ENCODE measurements at places on chromosomes 6 and 20. TPM values are rescaled to one million over a fixed set of nuclear protein-coding genes. Genes with fewer than 3 reads are reported as not detected.

- no peak for DNase-seq
Observed at GRCh38 chr6:6619021-6619794, 30.7 kb downstream of the LY86 start.

GRCh38 chr6:27531772-27532459 lies 59.0 kb upstream of the ZNF184 start:
- DNase-seq, result no peak

DNA sequence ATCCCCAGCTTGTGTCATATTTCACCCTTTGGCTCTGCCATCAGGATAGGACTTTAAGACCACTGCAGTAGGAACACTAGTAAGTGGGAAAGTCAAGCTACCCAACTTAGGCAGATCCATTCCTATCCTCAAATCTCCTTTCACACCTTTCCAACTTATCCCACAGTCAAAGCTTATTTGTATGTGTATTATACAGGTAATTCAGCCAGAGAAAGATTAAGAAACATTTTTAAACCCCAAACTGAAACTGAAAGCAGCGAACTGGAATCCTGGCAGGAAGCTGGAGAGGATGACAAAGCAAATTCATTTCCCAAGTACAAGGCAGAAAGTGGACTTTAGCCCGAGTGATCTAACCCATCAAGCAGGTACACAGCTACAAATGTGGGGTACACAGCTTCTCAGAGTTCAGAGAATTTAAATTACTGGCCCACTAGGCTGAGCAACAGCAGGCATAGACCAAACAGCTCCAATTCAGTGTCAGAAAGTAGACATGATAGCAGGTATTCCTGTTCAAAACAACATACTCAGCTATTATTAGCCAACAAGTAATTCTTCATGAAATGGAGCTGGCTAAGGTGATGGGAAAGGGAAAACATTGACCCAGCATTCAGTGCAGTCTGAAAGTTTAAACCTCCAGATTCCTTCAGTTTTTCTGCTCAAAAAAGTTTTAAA lies 39.1 kb downstream of the ILRUN start:
- DNase-seq, result peak; percentile 90

The FNDC1 gene
- polyA plus RNA-seq, result 8.6 TPM

The GPRC6A gene
- not detected for polyA plus RNA-seq

The SLC17A1 gene
- not detected for polyA plus RNA-seq

GRCh38 chr20:19284400-19285178 lies 72.1 kb downstream of the SLC24A3 start:
- no peak for DNase-seq

DNA sequence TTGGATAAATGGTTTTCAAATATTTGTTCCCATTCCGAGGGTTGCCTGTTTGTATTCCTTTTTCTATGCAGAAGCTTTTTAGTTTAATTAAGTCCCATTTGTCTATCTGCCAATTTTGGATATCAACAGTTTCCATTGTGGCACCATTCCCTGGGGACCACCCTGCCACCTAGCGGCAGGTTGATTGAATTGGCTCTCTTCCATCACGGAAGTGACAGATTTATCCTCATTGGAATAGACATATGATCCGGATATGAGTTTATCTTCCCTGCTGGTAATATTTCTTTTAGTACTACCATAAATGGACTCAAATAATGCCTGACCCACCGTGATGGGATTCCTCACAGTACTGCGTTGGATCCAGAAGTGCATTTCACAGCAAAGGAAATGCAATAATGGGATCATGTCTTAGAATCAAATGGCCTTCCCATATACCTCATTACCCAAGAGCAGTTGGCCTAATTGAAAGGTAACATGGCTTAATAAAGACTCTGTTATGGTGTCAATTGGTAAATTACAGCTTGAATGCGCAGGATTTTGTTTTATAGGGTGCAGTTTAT lies 327.0 kb downstream of the BMP2 start:
- DNase-seq, result peak; percentile 29

GRCh38 chr6:65997539-65997938 lies 290.5 kb upstream of the EYS start:
- DNase-seq, result no peak

DNA sequence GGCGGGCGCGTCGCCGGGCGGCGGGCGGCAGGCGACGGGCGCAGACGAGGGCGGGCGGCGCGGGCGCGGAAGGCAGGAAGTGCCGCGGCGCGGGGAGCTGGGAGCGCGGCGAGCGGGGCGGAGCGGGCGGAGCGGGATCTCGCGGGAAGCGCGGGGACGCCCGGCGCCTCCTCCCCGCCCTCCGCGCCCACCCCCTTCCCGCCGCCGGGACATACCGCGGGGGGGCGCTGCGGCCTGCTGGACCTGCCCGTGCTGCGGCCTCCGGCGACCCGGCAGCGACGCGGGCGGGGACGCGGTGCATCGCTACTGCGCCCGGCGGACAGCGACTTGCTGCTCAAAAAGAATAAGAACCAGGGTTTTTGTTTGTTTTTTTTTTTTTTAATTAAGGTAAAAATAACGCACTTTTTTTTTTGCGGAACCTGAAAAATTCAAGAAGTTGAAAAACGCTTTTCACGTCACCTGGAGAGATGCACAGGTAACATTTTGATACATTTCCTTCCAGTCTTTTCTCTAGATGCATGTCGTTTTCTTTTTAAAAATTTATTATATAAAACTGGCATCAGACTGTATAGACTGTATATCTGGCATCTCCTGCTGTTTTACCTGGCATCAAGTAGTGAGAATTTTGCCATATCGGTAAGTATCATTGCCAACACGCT lies at the start of gene CENPB:
TSS of gene CENPB (minus strand) at position 76 of the 659 bp plus-strand sequence. CDS start 257 bp downstream, outside the sequence.
- DNase-seq, result peak; percentile 95

DNA sequence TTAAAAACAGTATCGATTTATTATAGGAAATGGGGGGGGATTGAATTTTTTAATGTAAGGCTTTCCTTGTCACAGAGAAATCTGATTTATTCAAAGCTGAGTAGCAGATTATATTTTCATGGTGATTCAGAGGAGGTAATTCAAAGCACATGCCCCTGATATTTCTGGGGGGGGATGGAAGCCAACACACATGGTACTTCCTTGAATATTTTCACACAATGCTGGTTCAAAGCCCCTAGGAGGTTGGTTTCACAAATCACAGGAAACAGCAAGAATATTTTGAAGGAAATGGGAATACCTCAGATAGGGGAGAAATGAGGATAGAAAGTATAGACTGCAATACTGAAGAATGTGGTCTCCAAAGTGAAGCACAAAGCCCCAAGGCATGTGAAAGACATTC lies 98.8 kb downstream of the RTN4IP1 start:
- DNase-seq, result peak; percentile 59

DNA sequence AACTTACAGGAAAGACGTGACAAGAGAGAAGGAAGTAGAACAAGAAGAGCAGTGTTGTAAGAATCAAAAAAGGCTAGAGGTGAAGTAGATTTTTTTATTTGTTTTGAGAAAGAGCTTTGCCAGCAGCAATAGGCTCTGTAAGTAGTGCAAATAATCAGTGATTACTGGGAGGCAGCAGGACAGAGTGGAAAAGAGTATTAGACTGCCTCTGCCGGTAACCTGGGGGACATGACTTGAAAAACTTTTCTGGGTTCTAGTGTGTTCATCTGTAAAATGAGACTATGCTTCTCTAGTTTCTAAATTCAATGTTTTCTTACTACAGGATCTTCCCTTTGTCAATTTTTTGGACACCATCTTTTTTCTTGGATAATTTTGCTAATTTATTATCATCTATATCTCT lies 5.8 kb upstream of the IRAK1BP1 start:
- DNase-seq, result no peak

DNA sequence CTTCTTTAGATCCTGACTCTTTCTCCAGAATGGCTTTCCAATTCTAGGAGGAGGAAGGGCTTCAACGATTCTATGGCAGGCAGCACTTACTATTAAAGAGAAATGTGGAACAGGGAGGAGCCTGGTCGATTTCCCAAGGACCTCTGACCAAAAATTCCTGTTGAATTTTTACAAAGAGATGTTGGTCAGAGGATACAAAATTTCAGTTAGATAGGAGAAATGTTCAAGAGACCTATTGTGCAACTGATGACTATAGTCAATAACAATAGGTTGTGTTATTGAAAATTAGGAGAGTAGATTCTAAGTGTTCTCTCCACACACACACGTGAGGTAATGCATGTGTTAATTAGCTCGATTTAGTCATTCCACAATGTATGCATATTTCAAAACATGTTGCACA lies 130.1 kb upstream of the TNFAIP3 start:
- DNase-seq, result peak; percentile 24

GRCh38 chr6:2258112-2258511 lies 12.7 kb upstream of the GMDS start:
- no peak for DNase-seq

DNA sequence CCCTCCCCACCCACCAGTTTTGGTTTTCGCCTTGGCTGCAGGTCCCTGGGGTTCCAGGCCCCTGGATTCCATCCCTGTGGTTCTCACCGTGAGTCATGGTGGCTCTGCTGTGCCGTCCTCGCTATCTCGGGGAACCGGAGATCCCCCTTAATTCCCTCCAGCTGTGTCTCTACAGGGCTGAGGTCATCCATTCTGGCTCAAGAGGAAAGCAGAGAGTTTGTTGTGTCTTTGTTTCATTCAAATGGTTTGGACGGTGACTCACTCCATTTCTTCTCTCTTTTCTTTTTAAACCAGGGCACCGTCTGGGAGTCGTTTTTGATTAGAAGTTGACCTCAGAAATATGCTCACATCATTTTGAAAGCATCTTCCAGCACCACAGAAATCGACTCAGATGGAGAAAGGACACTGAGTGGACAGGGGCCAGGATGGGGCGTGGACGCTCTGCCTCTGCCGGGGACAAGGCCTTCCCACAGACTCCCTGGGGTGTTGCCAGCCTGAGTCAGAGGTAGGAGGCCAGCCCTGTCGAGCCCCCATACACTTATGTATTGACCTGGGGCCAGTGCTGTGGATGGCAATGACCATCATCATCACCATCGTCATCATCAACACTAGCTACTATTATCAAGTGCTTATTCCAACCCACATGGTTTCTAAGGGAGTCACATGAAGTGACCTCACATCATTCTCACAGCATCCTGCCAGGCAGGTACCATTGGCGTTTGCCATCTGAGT lies 176.2 kb downstream of the NFATC2 start:
- DNase-seq, result peak; percentile 100

DNA sequence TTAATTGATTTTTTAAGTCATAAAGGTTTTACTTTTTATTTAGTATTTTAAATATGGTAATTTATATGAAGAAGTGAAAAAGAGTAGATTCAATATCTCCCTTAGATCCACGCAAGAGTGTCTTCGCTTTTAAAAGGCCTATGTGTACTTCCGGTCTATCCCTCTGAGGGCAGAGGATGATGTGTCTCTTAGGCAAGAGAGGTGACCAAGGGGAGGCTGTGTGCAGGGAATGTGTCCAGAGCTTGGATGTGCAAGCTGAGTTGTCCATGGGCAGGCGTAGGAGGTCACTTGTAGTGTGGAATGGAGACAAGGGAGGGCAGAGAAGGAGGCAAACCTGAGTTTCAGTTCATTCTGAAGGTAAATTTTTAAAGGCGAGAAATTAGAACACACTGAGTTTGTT lies 113.9 kb downstream of the CRYBG1 start:
- peak; percentile 21 for DNase-seq

GRCh38 chr6:156691018-156691417 lies 86.2 kb upstream of the ARID1B start:
- no peak for DNase-seq

DNA sequence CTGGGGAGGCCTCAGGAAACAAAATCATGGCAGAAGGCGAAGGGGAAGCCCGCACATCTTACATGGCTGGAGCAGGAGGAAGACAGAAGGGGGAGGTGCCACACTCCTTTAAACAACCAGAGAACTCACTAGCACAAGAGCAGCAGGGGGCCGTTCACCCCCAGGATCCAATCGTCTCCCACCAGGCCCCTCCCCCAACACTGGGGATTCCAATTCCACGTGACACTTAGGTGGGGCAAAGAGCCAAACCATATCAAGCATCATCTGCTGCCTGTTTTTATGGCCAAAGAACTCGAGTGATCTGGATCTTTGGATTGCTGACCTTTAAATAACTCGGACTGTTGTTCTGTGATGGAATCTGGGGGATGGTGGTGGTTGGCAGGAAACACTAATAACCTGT lies 28.0 kb downstream of the PNLDC1 start:
- peak; percentile 14 for DNase-seq

GRCh38 chr6:145428706-145429105 lies 306.6 kb downstream of the EPM2A start:
- DNase-seq, result peak; percentile 5

DNA sequence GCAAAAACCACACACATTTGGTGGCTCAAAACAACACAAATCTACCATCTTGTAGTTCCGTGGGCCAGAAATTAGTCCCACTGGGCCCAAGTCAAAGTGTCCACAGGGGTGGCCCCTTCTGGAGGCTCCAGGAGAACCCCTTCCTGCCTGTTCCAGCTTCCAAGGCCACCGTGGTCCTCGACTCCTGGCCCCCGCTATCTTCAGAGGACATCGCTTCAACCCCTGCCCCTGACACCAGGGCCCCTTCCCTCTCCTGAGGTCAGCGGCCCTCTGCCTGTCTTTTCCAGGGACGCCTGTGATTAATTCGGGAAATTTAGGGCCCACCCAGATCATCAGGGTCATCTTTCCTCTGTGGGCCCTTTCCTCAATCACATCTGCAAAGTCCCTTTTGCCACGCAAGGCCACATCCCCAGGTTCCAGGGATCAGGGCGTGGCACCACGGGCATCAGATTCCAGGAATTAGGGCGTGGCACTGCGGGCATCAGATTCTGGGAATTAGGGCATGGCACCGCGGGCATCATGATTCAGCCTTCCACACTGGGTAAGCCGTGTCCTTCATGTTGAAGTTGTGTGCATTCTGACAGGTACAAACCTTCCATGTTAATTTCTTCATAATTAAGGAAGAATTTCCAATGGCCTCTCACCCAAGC lies 59.9 kb upstream of the SMOC2 start:
- no peak for DNase-seq

GRCh38 chr20:36010825-36011224 lies 42.4 kb downstream of the CNBD2 start:
- no peak for DNase-seq

GRCh38 chr20:25551413-25552215 lies 33.7 kb downstream of the NINL start:
- DNase-seq, result peak; percentile 10

DNA sequence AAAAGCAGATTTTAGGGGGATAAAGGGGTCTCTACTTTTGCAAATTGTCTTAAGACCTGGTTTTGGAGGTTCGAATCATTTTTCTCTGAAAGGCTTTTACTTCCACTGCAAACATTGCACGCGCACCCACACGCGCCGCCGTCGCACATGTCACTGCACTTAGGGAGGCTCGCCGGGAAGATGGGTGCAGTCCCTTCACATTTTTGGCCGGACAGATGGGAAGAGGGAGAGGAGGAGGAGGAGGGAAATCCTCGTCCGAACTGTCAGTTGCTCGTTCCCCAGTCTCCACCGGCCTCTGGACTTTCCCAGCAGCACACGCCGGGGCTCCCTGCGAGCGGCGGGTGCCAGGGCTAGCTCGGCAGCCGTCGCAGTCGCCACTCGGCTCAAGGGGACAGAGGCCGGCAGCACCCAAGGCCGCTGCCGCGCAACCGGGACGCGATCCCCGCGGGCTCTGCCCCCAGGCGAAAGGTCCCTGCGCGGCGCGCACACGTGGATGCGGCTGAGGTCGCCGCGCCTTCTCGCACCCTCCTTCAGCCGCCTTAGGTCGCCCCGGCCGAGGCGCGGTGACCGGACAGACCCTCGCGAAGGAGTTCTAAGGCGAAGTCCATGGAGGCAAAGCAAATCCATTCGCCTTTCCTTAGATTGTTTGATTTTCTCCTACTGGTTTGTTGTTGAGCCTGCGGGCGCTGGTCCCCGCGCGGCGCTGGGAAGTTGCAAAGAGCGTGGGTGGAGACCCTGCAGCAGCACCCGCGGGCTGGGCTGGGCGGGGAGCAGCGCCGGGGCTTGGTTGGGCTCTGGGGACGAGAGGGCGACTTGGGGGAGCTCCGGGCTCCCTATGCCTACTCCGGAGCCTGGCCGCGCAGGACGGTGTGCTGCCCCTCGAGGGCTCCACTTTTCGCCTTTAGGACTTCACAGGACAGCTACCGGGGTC lies 1.2 kb downstream of the MYB start:
- DNase-seq, result peak; percentile 44
